CD8-positive, alpha-beta memory T cell (primary cell): ENCODE measurements at places on chromosomes 2 and 18. TPM values are rescaled to one million over a fixed set of nuclear protein-coding genes. Genes with fewer than 3 reads are reported as not detected.

The TXNDC2 gene
- not detected for total RNA-seq

The PER2 gene
- total RNA-seq = 14.2 TPM

The IL18R1 gene
- 17.6 TPM for total RNA-seq

The IL1RN gene
- total RNA-seq = 1.2 TPM

- DNase-seq = no peak
- H3K36me3 ChIP-seq = no peaks in the 10 kb centered on the region
- no peak overlapping the region for H3K27ac ChIP-seq
- peaks cover 3% of the 10 kb centered on the region for H3K4me1 ChIP-seq
These were observed 141.3 kb upstream of the NOSTRIN start for GRCh38 chr2:168660870-168661862.

- no peak overlapping the region for H3K27ac ChIP-seq
- no peak for DNase-seq
- H3K27me3 ChIP-seq = peaks cover 8% of the 10 kb centered on the region
- peaks cover 2% of the 10 kb centered on the region for H3K4me1 ChIP-seq
These were observed 25.6 kb upstream of the PTMA start for GRCh38 chr2:231682603-231683291.
